ENCODE measurements at places on chromosomes 7 and 10.

- DNase-seq: peak; percentile 81
Measured at GRCh38 chr7:29564496-29565223, 1.0 kb downstream of the PRR15 start.

DNA sequence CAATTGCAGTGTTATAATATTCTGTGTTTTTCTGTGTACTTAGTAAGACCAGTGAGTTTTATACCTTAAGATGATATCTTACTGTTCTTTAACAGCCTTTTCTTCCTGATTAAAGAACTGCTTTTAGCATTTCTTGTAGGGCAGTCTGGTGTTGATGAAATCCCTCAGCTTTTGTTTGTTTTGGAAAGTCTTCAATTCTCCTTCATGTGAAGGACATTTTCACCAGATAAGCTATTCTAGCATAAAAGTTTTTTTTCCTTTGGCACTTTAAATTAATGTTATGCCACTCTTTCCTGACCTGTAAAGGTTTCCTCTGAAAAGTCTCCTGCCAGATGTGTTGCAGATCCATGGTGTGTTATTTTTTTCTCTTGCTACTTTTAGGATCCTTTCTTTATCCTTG is 1059.8 kb downstream of the LRMDA start:
- no peak for DNase-seq

GRCh38 chr7:11239316-11239715 is 265.6 kb downstream of the PHF14 start:
- no peak for DNase-seq

DNA sequence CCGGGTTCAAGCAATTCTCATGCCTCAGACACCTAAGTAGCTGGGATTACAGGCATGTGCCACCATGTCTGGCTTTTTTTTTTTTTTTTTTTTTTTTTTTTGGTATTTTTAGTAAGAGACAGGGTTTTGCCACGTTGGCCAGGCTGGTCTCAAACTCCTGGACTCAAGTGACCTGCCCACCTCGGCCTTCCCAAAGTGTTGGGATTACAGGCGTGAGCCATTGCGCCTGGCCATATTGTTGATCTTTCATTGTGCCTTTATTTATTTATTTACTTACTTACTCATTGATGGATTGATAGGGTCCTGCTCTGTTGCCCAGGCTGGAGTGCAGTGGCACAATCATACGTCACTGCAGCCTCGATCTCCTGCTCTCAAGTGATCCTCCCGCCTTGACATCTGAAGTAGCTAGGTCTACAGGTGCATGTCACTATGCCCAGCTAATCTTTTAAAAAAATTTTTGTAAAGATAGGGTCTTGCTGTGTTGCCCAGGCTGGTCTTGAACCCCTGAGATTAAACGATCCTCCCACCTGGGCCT is 30.4 kb downstream of the SVIL start:
- DNase-seq: no peak

GRCh38 chr10:22643775-22644174 is 70.6 kb downstream of the PIP4K2A start:
- no peak for DNase-seq

- no peak for DNase-seq
Measured at GRCh38 chr10:84762754-84763394, 434.5 kb downstream of the CCSER2 start.

GRCh38 chr7:1777122-1777521 is 107.0 kb downstream of the ELFN1 start:
- DNase-seq: no peak

GRCh38 chr7:139651308-139651707 is 126.5 kb downstream of the HIPK2 start:
- no peak for DNase-seq

DNA sequence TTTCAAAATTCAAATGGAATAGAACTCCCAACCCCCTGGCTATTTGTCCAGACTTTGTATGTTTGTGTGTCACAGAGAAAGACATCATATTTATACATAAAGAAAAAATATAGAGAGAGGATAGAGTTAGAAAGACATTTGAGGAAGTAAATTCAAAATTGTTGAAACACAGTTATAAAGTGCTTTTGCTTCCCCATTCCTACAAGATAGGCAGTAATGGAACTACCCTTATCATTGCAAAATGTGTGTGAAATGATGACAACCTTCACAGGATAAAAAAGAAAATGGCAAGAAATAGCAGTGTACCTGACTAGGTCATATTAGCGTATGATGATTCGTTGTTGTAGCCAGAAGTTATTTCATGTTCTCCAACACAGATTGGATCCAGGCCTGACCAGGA is 63.1 kb downstream of the FZD1 start:
- DNase-seq: no peak

DNA sequence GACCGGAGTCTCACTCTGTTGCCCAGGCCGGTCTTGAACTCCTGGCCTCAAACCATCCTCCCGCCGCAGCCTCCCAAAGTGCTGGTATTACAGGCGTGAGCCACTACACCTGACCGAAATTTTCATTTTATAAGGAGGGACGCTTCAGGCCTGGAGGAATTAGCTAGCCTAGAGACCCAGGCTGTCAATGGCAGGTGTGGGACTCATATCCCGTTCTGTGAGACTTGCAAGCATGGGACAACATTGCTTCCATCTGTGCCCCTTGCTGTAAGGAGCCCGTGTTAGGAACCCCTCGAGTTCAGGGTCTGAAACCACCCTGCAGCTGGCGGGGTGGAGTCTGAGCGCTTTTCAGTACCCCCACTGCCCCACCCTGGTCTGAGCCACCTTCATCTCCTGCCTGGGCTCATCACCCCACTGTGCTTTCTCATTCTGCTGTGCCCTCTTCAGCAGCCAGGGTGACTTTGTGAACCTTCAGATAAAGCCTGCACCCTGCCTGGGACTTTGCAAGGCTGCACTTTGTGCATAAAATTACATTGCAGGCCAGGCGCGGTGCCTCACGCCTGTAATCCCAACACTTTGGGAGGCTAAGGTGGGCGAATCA is 1.3 kb upstream of the DAGLB start:
- DNase-seq: no peak

- DNase-seq: peak; percentile 0
Measured at GRCh38 chr7:90246171-90246570, 1.2 kb downstream of the CFAP69 start.

DNA sequence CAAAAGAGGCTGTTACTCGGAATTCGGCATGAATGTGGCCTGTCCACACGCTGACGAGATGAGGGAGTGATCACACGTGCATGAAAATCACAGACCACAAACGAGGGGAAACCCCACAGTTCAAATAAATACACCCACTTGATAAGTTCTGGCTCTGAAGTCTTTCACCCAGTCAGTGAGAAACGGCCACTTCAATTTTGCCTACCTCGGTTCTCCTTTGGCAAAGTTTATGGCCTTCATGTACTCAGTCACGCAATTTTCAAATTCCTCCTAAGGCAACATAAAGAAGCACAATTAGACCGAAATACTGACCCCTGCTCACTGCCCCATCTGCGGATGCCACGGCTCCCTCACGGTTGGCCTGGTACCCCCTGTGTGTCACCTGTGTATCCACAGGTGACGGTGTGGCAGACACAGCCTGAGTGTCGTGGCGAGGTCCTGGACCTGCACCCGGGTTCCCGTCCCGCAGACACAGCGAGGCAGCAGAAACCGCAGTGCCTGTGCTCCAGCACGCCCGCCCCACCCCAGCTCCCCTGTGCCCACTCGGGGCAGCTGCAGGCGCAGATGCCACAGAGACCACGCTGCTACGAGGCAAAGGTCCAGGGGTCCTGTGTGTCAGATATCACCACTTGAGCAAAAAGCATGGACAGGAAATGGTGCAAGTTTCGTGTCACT is 1.4 kb downstream of the CFAP46 start:
- DNase-seq: no peak

GRCh38 chr7:33539198-33539597 is 366.1 kb upstream of the BMPER start:
- no peak for DNase-seq

- no peak for DNase-seq
Measured at GRCh38 chr7:45114926-45115325, 3.4 kb upstream of the TBRG4 start.

- DNase-seq: no peak
Measured at GRCh38 chr7:44211126-44211675, 10.4 kb downstream of the YKT6 start.

DNA sequence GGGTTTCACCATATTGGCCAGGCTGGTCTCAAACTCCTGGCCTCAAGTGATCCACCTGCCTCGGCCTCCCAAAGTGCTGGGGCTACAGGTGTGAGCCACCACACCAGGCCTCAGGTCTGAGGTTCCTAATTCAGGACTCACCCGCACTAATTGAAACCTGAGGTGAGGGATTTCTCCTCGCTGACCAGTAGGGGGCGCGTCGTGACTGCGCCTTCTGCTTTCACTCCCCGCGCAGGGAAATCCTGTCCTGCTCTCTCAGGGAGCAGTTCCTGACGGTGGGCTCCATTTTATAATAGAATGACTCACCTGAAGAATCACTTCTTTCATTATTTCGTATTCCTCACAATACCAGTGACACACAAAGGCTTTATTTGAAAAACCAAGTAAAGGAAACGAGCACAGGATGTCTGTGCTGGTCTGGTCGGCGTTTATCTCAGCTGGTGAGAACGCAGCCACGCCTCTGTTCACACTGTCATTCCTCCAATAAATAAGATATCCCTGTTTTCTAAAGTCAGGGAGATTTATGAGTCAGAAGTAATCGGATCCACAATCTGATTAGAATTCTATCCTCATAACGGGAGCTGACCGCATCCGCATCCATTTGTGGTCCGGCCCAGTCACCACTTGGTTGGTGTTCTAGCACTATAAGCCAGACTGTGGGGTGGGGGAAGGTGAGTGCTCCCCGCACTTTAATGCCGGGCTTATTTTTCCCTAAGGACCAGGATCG is 35.4 kb downstream of the BAG3 start:
- peak; percentile 78 for DNase-seq

- no peak for DNase-seq
Measured at GRCh38 chr7:5671046-5671445, 110.4 kb downstream of the RNF216 start.

GRCh38 chr7:10707519-10707918 is 266.2 kb upstream of the PHF14 start:
- no peak for DNase-seq

DNA sequence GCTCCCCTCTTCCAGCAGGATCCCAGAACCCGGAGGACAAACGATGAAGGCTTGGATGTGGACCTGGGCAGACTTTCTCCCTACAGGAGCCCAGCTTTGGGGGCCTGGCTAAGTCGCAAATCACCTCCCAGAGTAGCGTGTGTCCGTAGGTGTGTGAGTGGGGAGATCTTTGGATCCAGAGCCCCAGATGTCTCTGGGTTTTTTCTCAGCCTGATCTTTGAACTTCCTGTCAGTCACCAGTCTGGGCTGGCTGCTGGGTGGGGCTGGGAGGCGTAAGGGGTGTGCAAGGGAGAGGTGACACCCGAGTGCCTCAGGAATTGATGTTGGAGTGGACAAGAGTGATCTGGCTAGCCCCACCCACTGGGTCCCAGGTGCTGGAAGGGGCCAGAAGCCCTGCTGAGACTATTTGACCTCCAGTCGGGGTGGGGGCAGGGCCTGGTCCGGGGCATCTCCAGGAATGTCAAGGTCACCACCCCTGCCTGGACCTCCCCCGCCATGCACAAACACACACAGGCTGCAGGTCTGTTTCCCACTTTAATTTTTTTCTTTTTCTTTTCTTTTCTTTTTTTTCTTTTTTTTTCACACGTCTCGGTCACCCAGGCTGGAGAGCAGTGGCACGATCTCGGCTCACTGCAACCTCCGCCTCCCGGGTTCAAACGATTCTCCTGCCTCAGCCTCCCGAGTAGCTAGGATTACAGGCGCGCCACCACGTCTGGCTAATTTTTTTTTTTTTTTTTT is at the start of gene MOGAT3:
TSS of gene MOGAT3 (minus strand) at position 175 of the 738 bp plus-strand sequence. CDS start 182 bp downstream, outside the sequence.
- DNase-seq: no peak

DNA sequence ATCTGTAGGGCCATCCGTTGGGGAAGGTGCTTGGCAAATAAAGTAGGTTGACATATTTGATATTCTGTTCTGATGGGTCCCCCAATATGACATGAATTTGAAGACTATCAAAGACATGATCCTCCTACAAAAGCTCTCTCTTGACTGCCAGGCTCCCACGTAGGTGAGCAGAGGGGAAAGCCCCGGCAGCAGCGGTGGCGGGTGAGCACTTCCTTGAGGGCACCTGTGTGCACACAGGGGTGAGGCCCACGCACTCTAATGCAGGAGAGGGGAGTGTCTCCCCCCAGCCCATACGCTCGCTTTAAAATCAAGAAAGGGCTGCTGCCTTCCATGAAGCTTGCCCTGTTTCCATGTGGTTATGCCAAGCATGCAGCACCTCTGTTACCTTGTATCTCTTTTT is 100.4 kb downstream of the TAX1BP1 start:
- no peak for DNase-seq

GRCh38 chr10:46025406-46025805 is 5.0 kb downstream of the NCOA4 start:
- no peak for DNase-seq

GRCh38 chr7:105022458-105022857 is 8.5 kb downstream of the KMT2E start:
- no peak for DNase-seq

- DNase-seq: no peak
Measured at GRCh38 chr10:53726921-53727320, 954.3 kb upstream of the MBL2 start.

GRCh38 chr7:106641416-106641815 is 19.5 kb downstream of the CCDC71L start:
- no peak for DNase-seq

GRCh38 chr7:57821438-57822382 is 371.7 kb downstream of the ZNF716 start:
- DNase-seq: no peak

- peak; percentile 35 for DNase-seq
Measured at GRCh38 chr7:82810558-82811259, 352.0 kb downstream of the PCLO start.

- no peak for DNase-seq
Measured at GRCh38 chr7:121301446-121302213, 27.2 kb upstream of the WNT16 start.

DNA sequence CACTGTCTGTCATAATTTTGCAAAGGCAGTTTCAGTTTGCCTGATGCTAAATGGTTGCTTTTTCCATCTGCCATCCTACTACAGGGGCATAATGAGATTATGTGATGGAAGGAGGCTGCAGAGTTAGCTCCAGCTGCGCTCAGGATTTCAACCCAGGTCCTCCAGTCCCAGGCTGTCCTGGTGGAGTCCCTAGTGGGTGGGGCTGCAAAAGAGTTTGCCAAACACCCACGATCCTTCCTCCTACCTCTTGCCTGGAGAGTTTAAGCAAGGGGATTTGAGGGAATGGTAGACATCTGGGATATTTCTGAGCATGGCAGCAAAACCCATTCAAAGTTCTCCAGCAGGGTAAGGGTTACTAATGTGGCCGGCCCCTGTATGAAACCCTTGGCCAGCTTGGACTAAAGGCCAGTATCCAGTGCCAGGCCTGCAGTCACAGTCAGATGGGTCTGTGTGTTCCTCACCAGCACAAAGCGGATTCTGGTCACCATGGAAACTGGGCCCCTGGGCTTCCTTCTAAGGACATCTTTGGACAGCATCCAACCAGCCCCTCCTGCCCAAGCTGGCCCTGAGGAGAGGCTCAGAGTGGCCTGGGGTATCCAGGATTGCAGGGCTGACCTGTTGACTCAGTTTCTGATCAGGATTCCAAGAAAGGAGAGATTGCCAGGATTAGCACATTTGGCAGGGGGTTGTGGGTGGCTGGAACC is 42.7 kb upstream of the CHST3 start:
- no peak for DNase-seq

Measured in RWPE1 (cell line).